Tibial nerve (tissue), 4 donors: ENCODE measurements at places on chromosomes 6 and 20.
A peak's percentile ranks its signal among the peaks of the same experiment; 100 is the strongest.

DNA sequence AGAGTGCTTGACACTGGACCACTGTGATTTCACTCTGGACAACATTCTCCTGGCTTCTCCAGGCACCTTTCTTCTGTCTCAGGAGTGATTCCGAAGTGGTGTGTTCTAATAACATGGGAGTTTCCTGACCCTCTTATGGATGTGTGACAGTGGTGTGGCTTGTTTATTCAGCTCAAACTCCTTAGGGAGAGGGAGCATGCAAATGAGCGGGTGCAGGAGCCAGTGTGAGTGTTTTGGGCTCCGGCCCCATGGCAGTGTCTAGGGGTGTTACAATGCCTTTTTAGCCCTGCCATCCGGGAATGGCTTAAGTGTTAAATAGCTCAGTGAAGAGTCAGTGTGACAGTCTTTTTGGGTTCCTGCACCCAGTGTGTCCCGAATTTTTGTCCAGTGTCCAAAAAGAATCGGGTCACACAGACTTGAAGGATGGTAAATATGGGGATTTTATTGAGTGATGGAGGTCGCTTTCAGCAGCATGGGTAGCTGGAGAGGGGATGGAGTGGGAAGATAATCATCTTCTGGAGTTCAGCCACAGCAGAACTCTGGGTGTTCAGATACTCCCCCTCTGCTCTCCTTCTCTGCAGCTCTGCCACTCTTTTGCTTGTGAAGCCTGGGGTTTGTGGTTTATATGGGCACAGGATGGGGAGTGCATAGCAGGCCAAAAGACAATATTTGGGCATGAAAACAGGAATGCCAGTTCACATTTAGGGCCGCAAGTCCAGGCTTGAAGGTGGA lies 928.9 kb upstream of the CITED2 start:
- no peak for DNase-seq

- no peak for DNase-seq
Observed at GRCh38 chr6:87199787-87200186, 44.4 kb downstream of the ZNF292 start.

DNA sequence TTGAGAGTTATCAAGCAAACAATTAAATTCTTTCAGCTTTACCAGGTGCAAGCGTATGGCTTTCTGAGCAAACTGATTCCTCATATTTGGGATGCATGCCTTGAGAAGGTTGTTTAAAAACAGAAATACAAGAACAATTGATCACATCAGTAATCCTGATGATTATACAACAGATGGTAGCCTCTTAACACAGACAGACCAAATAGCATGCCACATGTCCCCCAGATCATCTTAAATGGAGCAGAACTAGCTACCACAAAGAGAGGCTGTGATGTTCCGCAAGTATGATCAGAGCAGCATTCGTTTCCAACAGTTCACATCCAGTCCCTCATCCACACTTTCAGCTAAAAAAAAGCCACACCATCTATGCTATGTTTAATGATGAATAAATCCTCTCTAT lies 246.2 kb upstream of the NRSN1 start:
- no peak for DNase-seq

GRCh38 chr20:19760371-19760721 lies 2.3 kb downstream of the RIN2 start:
- no peak for DNase-seq

GRCh38 chr6:153956808-153957207 lies 82.2 kb upstream of the OPRM1 start:
- no peak for DNase-seq

GRCh38 chr6:47026679-47027078 lies 15.5 kb downstream of the ADGRF1 start:
- DNase-seq = no peak

DNA sequence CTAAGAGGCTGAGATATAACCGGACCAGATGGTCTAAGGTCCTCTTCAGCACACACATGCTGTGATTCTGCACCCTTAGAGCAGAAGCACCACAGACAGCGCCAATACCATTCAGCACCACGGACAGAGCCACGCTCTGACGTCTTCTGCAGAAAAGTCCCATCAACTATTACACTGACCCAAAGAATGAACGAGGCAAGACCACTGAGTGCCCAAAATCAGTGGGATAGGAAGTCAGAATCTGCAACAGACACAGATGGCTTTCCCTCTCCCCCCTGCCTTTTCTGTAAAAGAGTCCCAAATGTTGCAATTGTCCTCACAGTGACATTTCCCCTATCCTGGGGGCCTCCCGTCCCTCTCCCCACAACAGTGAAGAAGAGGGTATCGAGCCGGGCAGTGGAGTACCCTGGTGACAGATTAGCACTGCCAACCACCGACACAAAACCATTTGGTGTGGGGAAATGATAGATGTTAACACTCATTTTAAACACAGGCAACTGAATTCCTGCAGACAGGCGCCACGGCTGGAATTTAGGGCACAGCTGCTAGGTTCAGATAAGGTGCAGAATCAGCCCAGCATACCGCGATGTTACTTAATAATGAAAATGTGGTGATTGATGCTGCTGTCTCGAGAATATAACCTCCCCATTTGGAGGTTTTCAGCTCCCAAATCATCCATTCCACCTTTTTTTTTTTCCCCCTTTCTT lies 66.6 kb upstream of the CTNNBL1 start:
- DNase-seq = peak; percentile 7

GRCh38 chr6:16338577-16339264 lies 100.3 kb downstream of the GMPR start:
- DNase-seq = peak; percentile 65

DNA sequence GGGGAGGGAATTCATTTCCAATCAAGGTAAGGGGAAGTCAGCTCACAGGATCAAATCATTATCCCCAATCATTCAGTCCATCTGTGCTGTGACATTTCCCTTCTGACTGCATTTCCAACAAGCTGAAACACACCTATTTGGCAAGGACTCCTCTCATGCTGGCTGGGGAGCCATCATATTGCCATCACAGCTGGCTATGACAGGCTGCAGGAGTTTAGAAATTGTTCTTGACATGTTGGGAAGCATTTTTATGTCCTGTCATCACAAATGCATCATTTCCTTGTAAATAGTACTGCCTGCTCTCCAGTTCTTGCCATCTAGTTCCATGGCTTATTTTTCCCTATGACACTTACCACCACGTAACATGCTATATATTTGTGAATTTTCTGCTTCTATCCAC lies 113.9 kb upstream of the TMEM170B start:
- DNase-seq = no peak

DNA sequence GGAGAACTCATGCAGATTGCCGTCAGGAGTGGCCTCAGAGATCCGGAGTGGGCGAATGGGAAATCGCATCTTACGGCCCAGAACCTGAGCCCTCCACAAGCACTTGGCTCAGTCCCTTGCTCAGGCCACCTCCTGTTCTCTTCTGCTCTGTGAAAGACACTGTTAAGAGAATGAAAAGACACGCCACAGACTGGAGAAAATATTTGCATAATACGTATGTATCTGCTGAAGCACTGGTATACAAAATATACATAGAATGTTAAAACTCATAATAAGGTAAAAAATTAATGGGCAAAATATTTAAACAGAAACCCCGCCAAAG lies 838 bp upstream of the POM121L2 start:
- no peak for DNase-seq

DNA sequence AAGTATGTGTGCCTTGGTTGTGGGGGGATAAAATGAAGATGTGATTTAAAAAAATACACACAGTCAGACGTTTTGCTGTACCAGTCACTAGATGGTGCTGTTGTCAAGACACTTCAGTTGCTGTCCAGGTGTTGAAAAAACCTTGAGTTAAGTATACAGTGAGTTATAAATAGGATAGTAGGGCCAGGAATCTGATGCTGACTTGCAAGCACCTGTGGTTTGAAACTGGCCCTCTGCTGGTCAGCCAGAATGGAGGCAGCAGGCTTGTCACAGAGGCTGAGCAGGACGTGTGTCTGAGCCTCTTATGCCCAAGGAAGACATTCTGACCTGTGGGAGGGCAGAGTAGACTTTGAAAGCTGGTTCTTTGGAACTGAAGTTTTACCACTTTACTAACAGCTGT lies 27.8 kb downstream of the RNF8 start:
- DNase-seq = no peak
